ENCODE measurements at places on chromosomes 1 and 21.

DNA sequence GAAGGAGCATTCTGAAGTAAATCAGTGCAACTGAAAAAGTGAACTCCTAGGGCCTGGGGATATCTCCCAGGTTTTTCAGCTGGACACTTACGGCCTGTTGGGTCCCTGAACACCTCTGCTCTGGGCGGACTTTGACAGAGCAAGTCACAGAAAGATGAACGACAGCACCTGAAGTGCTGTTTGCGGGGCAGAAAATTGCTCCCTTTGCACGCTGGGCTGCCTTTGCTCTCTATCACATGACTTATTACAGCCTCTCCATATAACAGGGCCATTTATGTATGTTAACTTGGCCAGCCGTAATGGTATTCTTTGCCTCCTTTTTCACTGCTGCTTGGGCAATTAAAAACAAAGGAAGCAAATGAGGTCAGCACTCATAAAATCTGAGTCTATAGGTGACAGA is 332.9 kb downstream of the BARHL2 start:
- no peak for DNase-seq

GRCh38 chr1:156840186-156840897 is 18.6 kb downstream of the INSRR start:
- DNase-seq = no peak

DNA sequence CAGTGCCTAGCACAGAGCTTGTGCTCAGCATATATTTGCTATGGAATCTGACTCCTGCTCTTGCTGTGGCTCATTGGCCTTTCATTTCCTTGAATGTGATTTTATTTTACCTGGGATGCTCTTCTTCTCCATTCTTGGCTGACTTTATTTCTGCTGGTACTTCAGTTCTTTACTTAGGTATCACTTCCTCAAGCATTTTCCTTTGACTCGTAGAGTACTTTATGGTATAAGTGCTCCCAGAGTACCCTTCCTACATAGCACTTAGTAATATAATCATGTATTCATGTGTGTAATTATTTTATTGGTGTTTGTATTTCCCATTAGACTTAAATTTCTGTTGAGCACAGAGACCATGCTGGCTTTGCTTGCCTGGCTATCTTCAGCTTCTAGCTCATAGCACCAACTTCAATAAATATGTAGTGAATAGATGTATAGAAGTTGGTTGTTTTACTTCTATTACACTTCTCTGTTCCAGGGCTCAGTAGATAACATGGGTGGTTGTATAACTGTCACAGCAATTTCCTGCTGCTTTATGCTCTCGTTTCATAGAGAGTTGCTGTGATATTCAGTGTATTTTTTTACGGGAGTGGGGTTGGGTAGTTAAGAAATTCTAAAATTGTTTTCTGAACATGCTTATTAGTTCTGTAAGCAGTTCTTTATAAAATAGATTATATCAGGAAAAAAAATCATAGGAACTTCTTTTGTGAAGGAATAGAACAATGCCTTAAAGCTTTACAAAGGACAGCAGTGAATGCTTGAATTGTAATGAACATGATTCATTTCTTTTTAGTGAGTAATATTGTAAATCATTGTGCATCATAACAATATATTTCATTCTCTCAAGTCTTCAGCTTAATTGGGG is 112.2 kb downstream of the NEK7 start:
- no peak for DNase-seq

DNA sequence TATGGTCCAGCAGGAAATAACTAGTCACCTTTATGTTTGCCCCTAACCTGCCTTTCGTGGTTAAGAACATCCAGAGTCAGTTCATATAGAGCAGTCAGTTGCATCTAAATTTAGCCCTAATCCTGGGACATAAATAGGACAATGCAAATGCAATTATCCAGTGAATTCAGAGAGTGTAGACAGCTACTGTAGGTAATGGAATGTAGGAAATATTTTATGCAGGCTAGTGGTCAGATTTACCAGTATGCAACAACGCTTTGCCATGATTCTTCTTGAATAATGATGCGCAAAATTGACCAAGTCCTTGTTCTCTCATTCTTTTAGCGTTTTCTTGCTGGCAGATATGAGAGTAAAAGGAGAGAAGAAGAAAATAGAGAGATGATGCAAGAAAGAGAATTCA is 165.4 kb downstream of the LMX1A start:
- DNase-seq = no peak

DNA sequence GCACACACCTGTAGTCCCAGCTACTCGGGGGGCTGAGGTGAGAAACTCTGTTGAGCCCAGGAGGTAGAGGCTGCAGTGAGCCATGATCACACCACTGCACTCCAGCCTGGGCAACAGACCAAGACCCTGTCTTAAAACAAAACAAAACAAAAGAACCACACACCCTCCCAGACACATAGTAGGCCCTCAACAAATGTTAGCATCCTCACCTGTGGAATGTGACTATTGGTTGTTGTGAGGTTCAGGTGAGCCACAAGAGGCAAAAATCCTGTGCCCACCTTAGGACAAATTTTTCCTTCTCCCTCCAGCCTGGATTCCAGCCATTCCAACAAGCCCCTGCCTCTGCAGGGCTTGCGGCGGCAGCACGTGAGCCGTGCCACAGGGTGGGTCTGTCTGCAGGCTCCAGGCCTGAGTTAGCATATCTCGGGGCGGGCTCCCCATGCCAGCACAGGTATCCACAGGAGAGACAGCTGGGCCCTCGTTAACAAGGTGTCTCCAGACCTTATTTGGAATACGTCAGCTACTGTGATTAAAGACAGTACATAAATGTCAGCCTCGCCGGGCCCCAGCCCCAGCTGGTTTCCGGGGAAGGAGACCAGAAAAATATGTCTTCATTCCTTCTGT is 17.4 kb downstream of the C1QB start:
- no peak for DNase-seq

DNA sequence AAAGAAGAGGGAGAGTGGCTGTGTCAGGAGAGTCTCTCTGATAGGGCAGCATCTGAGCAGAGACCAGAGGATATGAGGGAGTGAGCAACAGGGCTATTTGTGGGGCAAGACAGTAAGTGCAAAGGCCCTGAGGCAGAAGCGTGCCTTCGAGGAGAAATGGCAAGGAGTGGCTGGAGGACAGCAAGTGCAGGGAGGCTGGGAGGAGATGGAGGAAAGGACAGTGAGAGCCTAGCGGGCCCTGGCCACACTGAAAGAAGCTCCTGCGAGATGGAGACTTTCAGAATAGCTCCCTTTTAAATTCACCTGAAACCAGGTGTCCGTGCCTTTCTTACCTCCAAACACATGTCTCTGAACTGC is 25.2 kb downstream of the EXOC8 start:
- DNase-seq = no peak

DNA sequence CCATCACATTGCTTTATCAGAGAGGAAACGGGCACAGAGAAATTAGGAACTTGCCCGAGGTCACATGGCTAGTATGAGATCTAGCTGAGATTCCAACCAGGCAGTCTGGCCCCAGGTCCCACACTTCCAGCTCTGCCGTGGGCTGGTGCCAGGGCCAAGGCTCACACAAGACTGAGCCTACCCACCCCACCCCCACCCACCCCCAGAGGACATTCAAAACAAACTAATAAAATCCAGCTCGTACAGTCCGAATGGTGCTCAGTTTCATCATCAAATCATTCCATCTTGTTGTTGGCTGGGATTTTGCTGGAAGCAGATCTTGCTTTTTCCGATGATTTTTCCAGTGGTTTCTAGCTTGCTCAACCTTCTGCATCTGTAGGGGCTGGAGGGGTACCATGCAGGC is 27.9 kb downstream of the MATN1 start:
- no peak for DNase-seq

GRCh38 chr1:1041092-1041523 is 21.2 kb downstream of the AGRN start:
- DNase-seq = no peak

DNA sequence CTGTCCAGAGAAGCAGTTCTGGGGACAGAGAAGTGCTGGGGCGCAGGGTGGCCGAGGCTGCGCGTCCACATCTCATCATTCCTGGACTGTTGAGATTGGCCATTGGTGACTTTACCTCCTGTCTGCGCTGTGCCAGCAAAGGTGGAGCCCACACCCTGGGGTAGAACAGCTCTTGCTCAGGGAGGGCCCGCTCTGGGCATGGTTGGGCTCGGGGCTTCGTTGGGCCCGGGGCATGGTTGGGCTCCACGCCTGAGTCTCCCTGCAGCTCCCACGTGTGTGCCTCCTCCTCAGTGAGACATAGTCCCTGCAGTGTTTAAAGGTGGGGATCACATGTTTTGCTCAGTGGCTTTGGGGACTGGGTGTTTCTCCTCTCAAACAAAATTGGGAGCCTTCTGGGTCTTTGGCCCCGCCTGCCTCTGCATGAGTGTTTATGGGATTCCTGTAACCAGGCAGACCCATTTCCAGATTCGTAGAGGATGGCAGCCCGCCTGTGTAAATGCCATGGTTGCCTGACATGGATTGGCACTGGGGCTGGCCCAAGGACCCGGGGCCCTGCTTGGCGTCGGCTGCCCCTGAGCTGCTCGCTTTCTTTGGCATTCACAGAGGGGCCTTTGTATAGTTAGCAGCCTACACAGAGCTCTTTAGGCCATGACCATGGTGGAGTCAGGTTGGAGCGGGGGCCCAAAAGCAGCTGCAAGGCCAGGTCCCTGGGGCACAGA is 104.6 kb downstream of the TLR5 start:
- no peak for DNase-seq

DNA sequence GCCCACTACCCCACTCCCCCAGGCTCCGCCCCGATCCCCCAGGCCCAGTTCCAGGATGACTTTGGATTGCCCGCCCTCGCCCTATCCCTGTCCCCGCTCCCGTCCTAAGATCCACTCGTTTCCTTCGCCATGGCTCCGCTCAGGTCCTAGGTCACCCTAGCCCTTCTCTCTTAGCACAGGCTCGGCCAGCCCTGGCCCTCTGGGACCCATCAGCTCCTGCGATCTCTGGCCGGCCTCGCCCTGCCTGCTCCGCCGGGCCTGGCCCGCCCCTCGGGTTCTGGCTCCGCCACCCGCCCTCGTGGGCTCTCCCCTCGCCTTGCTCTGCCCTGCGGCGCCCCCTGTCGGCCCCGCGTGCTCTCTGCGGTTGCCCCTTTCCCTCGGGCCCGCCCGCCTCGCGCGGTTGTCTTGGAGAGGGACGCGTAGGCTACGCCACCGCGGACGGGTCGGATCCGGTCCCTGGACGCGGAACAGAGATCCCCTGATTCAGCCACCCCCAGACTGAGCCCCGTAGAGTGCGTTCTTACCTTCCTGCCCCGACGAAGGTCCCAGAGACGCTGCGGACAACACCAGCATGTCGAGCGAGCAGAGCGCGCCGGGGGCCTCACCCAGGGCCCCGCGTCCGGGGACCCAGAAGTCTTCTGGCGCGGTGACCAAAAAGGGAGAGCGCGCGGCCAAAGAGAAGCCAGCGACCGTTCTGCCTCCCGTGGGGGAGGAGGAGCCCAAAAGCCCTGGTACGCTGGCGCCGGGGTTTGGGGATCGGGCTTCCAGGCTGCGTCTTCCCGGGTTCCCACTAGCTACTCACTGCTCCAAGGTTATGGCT is at the start of gene LRRC71:
LRRC71 (plus strand) TSS at position 400 of the 820 bp plus-strand sequence; CDS start at position 572, 172 bp downstream.
- no peak for DNase-seq

- no peak for DNase-seq
Observed at GRCh38 chr1:198047913-198048312, 108.9 kb upstream of the NEK7 start.

- DNase-seq = no peak
Observed at GRCh38 chr21:24729568-24729967, 877.7 kb downstream of the MRPL39 start.

- no peak for DNase-seq
Observed at GRCh38 chr1:107315652-107316051, 174.8 kb downstream of the NTNG1 start.

- no peak for DNase-seq
Observed at GRCh38 chr1:176542352-176542751, 79.4 kb downstream of the PAPPA2 start.

- no peak for DNase-seq
Observed at GRCh38 chr21:15065392-15066122, 757 bp upstream of the NRIP1 start.

DNA sequence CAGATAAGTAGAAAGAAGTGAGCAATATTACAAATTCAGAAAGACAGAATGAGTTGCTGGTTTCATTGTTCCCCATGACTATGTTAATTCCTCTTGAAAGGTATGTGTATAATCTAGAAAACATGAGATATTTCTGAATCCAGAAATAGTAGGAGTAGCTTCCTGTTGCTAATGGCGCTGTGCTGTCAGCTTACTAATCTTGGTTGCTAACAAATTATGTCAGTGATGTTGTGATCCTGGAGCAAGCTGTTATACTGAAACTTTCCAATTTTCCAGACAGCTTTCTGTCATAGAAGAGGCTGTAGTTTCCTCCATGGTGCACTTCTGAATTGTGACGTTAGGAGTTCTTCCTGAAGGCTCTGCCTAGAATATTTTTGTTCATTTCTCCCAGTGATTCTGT is 372.3 kb downstream of the USP25 start:
- DNase-seq = no peak

DNA sequence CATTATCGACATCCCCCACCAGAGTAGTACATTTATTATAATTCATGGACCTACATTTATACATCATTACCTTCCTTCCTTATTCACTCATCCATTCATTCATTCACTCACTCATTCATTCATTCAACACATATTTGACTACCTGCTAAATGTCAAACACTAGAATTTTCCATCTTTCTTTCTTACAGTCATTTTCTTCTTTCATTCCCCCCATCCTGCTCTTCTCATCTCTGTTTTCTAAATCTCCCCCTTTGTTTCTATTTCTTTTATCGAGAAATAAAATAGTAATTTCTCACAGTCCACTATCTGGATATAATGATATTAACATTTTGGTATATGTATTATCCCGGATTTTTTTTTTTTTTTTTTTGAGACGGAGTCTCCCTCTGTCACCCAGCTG is 27.8 kb upstream of the FMO3 start:
- DNase-seq = no peak

- no peak for DNase-seq
Observed at GRCh38 chr21:46187814-46188213, 3.6 kb upstream of the SPATC1L start.

GRCh38 chr1:30754684-30755171 is 2.8 kb downstream of the LAPTM5 start:
- no peak for DNase-seq

DNA sequence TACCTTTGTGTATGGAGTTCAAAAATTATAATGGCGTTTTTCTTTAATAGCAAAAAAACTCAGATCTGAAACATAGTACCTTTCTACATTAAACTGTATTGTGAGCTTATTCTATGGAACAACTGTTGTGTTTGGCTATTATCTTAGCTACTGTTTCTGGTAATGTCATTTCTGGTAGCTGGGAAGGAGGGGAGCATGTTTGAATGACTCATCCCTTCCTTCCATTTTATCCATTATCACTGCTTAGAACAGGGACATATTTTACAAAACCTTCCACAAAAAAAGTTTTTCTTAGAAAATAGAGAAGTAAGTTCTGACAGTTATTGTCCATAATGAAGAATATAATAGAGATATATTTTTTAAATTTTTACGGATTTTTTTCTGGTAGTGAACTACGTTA is 128.3 kb downstream of the NRDC start:
- no peak for DNase-seq

- no peak for DNase-seq
Observed at GRCh38 chr1:234114648-234115307, 210.3 kb downstream of the SLC35F3 start.

GRCh38 chr1:217703326-217703725 is 72.2 kb downstream of the SPATA17 start:
- DNase-seq = no peak

GRCh38 chr1:9279172-9279840 is 13.4 kb upstream of the SPSB1 start:
- no peak for DNase-seq

Measured in cerebellar nuclear complex (tissue), 1 donor.